Stimulated activated CD4-positive, alpha-beta T cell treated with anti-CD3 and anti-CD28 coated beads, TNF-alpha, amount 100 ng/mL, for 1 hour (primary cell): ENCODE measurements at places on chromosomes 7 and 10.

DNA sequence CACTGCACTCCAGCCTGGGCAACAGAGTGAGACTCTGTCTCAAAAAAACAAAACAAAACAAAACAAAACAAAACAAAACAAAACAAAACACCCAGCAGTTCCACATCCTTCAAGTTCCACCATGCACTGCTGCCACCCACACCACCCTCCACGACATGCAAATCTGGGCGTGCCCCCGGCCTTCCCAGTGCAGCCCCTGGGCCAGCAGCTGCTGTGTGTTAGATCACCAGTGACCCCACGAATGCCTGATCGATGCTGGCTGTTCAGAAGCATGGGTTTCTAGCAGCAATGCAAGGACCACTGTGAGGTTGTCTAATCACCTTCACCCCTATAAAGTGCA lies 36.3 kb downstream of the ELFN1 start:
- no peak for DNase-seq

DNA sequence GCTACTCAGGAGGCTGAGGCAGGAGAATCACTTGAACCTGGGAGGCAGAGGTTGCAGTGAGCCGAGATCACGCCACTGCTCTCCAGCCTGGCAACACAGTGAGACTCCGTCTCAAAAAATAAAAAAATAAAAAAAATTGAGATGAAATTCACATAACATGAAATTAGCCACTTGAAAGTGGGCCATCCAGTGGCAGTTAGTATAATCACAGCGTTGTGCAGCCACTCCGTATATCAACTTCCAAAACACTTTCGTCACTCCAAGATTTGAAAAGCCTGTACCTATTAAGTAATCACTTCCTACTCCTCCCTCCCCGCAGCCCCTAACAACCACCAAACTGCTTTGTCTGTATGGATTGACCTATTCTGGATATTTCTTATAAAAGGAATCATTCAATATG lies 20.7 kb upstream of the CACUL1 start:
- no peak for DNase-seq

DNA sequence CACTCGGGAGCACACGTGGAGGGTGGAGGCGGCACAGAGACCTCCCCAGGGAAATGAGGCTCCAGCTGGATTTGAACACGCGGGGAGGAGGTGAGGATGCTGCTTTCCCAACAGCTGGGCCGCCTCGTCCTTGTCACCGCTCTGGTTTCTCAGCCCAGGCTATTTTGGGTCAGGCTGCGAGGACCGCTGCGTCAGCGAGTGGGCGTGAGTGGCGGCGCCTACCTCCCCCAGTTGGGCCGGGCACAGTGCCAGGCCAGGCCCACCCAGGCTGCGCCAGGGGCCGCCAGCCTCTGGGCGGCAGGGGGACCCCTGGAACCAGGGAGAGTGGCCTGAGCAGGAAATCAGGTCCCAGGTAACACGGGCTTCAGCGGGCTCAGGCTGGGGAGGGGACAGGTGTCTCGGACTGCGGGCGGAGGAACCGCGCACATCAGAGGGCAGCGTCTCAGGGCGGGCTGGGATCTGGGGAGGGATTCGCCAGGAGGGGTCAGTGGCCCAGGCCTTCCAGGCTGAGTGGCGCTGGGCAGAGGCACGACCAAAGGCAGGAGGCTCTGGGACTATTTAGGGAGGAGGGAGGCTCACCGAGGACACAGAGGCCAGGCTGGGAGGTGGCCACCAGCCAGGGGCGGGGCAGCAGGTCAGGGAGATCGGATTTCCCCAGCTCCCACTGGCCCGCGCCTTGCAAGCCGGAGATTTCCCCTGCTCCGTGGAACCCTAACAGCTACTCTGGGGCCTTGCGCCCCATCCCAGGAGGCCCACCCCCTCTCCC lies 125.2 kb upstream of the RET start:
- DNase-seq, result no peak

DNA sequence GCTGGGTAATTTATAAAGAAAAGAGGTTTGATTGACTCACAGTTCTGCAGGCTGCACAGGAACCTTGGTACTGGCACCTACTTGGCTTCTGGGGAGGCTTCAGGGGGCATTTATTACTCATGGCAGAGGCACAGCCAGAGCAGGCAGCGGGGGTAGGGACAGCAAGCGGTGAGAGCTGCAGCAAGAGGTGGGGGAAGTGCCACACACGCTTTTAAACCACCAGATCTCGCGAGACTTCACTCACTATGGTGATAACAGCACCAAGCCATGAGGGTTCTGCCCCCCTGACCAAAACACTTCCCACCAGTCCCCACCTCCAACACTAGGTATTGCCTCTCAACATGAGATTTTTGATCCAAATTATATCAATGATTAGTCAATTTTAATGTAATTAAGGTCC lies 24.1 kb upstream of the MAT1A start:
- no peak for DNase-seq
